ENCODE measurements at places on chromosomes 12 and 14.

DNA sequence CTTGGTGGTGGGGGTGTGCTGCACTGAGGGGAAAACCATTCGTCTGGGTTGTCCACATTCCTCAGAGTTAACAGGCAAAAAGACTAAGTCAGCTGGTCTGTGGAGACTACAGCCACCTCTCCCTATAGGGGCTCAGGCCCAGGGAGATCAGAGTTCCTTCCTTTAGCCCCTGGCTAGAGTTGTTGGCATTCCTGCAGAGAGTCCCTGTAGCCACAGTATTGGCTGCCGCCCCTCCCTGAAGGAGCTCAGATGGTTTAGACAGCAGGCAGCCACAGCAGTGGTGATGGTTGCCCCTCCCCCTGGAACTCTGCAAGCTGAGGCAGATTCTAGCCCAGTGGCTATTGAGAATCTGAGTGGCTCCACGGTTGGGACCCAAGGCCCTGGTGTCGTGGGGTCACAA, 1072.5 kb upstream of the ATXN7L3B start:
- no peak for DNase-seq

DNA sequence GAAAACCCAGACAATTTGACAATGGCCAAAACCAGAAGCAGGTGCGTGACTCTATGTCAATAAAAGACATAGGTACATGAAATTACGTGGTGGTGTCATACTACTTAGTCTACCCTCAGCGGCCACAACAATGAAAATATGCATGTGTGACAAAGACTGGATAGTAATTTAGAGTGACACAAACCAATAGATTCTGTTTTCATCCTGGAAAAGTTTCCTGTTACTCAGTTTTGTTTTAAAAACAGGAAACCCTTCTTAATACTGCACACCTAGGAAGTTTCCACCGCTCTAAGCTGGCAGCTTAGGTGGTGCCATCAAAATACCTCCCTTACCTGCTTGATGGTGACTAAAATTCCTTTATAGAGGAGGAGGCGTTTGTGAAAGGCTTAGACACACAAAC, 15.1 kb downstream of the POU6F1 start:
- no peak for DNase-seq

- no peak for DNase-seq
Measured at GRCh38 chr12:59389968-59390576, 205.8 kb upstream of the SLC16A7 start.

DNA sequence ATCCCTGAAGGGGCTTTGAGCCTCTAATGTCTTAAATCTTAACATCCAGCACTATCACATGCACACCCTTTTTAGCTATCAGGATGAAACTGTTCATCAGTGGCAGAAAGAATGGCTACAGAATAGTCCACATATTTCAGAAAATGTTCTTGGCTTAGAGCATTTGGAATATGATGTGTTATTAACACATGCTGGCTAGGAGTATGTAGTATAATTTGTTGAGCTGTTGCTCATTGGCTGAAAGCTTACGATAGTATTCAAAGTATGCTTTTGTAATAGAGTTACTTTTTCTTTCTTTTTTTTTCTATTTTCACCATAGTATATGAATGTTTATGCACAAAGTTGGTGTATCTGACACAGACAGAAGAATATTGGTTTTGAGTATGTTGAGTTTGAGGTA, 55.1 kb downstream of the MNAT1 start:
- no peak for DNase-seq

DNA sequence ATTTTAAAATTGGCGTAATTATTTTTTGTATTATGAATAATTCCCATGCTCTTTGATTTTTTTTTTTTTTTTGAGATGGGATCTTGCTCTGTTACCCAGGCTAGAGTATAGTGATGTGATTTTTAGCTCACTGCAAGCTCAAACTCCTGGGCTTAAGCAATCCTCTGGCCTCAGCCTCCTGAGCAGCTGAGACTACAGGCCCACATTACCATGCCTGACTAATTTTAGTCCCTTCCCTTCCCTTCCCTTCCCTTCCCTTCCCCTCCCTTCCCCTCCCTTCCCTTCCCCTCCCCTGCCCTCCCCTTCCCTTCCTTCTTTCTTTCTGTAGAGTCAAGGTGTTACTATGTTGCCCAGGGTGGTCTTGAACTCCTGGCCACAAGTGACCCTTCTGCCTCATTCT, 9.4 kb upstream of the KIF26A start:
- DNase-seq: no peak

DNA sequence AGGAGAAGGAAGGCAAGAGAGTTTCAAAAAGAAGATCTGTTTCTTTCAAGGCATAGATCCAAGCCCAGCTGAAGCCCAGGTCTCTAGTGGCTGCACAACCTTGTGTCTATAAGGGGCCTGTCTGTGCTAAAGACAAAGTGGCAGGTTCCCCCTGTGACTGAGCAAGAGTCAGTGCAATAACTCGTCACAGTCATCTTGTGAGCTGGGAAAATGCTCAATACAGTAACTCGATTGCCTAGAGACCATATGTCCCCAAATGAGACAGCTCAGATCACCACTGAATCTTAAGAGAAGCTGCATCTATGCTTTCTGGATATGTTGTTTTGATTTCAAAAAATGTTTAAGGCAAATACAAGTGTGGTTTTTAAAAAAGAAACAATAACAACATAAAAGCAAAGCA, 24.2 kb downstream of the ST8SIA1 start:
- no peak for DNase-seq

DNA sequence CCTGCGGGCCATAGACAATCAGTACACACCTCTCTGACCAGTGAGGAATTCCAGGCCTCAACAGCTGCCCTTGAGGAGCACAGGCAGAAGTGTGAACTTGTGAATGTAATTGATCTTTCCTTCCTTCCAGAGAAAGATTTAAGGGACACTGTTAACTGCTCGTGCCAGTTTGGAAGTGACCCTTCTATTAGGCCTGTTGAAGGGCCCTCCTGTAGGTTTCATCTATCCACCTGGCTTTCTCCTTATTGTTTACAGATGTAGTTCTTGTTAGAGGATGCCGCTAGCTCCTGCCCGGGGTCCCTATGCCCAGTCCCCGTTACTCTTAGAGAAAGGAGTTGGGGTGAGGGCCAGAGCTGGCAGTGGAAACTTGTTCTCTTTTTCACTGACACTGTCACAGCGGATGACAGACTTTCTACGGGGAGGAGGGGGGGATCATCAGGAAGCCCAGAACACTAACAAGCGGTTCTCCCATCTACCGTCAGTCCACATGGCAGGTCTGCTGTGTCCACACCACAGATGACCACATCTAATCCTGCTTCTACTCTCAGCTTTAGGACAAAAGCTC, 42.6 kb downstream of the SH2B3 start:
- DNase-seq: no peak

- DNase-seq: no peak
Measured at GRCh38 chr12:102462795-102463465, 17.4 kb downstream of the IGF1 start.

- no peak for DNase-seq
Measured at GRCh38 chr12:122366685-122367475, 55.6 kb downstream of the CLIP1 start.

DNA sequence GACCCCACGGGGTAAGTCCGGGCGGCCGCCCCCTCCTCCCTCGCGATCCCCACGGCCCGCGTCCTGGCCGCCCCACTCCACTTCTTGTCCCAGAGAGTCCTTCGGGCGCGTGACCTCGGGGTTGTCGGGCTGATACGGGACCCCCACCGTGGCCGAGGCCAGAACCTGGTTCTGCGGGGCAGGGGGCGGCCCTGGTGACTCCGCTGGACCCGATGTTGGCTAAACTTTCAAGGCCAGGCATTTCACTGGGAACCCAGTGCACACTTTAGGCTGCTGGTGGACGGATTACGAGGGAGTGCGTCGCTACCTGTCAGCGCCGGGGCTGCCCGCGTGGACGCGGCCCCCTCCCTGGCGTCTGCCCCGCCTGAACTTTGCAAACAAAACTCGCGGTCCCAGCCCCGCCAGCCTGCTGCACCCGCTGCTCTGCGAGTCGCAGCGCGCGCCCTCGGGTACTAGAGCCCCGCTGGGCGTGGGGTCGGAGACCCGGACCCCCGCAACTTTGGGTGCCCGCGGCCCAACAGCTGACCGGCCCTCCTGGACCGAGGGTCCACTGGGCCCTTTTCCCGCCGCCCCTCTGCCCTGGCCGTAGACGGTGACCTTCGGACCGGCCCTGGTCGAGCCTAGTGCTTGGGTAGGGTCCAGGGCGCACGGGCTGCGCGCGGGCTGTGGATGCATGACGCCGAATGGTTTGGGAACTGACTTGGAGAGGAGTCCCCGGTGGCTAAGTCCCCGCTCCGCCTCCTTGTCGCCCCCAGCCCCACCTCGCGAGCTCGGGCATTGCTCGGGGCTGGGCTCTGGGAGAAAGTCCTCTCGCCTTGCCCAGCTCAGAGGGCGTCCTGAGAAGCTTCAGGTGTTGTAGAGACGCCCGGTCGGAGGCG, 624 bp downstream of the RIN3 start:
- DNase-seq: peak; percentile 61

- DNase-seq: peak; percentile 8
Measured at GRCh38 chr12:124804011-124804621, 59.5 kb downstream of the SCARB1 start.

DNA sequence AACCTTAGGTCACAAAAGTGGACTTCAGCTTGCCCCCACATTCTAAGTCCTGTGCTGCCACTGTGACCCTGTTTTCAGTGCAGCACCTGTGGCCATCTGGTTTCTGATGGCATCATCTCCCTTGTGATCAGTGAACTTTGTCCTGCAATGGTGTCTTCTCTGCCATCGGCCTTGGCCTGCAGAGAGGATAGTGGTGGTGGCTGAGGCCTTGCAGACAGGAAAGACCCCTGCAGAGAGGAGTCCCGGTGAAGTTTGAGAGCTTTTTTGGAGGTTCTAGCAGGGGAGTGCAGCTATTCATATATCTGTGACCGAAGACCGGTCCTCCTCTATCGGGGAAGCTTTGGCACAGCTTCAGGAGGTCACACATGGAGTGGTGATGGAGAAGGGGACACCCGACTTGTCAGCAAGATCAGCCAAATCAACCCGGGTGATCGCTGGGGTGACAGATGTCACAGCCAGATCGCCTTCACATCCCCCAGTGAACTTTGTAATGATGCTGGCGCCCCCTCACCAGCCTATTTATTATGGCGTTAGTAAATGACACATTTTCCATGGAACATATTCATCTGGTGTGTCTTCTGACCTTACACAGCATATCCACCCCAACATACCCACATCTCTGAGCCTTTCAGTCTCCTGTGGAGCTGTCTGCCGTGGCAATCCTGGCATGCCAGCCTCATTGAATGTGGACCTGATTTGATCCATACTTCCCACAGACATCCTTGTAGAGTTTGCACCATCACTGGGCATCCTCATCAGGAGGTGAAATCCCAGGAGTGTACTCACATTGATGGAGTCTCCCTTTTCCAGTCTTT, 136.1 kb downstream of the PAPOLA start:
- no peak for DNase-seq

DNA sequence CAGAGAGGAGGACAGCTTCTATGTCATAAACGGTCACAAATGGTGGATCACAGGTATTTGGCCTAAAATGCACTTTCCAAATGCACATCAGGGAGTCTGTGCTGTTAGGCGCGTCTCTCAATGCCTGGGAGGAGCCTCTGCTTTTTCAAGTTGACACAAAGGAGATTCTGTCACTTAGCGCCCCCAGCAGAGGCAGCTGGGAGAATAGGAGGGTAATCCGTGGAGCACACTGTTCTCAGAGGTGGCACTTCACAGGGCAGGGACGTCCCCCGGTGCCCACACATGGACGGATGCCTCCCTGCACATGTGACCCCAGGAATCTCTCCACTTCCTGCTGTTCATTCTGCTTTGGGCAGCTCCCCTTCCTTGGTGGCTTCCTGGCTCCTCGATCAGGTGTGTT, 19.4 kb upstream of the ALDH2 start:
- DNase-seq: no peak

DNA sequence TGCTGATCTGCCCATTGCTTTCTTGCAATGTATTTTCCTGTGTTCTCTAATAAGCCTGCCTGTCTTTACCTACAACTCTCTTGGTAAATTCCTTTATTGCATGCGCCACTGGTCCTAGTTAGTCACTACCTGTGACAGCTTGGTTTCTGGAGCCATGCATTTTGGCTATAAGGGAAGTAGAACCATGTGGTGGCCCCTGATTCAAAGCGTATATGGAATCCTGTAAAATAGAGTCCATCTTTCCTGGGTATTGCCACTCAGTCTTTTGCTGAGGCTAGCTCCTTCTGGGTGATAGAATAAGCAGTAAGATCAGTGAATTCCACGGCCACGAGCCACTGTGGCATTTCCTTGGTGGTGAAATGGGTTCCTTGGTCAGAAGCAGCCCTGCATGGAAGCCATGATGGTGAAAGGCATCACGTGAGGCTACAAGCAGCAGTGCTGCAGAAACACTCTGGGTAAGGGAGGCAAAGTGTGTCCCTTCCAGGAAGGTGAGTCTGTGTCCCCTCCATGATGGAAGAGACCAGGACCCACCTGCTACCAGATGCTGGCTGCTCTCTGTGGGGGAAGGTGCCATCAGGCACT, 19.6 kb downstream of the TNFAIP2 start:
- DNase-seq: no peak

All from GM20000 (cell line).